ENCODE measurements at places on chromosomes 2 and 18.

DNA sequence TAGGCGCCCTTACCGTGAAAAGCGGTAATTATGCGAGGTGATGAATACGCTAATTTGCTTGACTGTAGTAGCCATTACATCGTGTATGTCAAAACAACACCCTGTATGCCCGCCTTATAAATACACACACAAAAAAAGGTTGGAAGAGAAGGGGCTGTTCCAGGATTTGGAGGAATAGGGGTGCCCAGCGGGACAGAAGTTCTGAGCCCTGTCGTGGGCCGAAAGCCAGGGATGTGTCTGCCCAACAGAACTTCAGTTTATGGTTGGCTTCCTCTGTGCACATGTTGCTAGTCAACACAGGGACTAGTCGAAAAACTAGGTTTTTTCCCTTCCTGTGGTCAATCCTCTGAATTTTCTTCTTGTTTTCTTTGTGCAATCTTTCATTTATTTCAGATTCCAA is 182.5 kb downstream of the ACKR3 start:
- DNase-seq = no peak

DNA sequence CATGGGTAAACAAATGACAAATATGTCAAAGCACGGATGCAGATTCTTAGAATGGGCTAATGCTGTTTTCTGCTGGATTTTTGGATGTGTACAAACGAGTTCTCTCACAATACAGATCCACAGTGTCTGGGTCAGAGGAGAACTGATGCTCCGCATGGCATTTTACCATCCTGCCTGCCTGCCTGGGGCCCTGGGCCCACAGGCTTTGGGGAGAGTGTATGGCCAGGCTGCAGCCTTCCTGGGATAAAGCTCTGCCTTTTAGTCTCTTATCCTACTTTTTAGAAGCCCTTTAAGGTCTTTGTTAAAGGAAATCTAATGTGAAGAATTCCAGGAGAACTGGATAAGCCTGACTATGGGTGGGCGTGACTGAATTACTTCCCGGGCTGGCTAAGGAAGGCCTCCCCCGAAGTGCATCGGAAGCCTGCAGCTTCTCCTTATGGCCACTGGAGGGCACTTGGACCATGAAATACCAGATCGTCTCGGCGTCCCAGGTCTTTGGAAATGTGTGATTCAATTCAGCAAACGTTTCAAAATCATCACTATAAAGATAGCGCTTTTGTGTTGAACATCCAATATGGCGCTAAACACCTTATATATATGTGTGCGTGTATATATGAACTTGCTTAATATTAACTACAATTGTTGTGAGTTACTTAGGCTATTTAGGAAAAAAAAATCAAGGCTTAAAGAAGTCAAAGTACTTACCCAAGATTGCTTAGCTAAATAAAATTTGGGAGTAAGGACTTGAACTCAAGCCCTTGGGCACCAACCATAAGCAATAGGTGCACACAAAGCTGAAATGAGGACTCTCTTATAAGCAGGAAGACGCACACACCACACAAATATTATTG is 15.2 kb upstream of the DNPEP start:
- peak; percentile 45 for DNase-seq

- no peak for DNase-seq
These were observed 20.1 kb downstream of the PELI1 start for GRCh38 chr2:64124168-64124567.

GRCh38 chr2:215969131-215969841 is 44.1 kb downstream of the MREG start:
- no peak for DNase-seq
